ENCODE measurements at places on chromosomes 2 and 18. TPM values are rescaled to one million over a fixed set of nuclear protein-coding genes. Genes with fewer than 3 reads are reported as not detected.

The SCN7A gene
- total RNA-seq: not detected

The ATG16L1 gene
- total RNA-seq: 52.6 TPM

The TUBA4B gene
- total RNA-seq: not detected

The CHST10 gene
- total RNA-seq: 3.1 TPM

The CFC1 gene
- not detected for total RNA-seq

The TWIST2 gene
- total RNA-seq: not detected

The CIB4 gene
- not detected for total RNA-seq

The KIAA2012 gene
- not detected for total RNA-seq

The CDC42EP3 gene
- 39.8 TPM for total RNA-seq

DNA sequence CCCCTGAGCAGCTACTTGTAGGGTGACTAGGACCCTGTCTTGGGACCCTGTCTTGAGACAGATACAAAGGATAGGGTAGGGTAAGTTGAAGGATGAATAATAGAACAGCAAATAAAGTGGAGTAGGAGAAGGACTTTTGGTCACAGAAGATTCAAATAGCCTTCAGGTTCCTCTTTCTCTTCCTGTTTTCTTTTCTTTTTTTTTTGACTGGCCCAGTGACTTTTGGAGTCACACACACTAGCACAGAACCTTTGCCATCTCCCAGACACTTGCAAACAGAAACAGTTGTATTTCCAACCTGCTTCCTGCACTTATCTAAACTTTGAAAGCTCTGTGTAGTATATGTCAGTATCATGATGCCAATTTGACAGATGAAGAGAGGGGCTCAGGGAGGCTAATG is 108.2 kb downstream of the TDRD15 start:
- no peak for DNase-seq

DNA sequence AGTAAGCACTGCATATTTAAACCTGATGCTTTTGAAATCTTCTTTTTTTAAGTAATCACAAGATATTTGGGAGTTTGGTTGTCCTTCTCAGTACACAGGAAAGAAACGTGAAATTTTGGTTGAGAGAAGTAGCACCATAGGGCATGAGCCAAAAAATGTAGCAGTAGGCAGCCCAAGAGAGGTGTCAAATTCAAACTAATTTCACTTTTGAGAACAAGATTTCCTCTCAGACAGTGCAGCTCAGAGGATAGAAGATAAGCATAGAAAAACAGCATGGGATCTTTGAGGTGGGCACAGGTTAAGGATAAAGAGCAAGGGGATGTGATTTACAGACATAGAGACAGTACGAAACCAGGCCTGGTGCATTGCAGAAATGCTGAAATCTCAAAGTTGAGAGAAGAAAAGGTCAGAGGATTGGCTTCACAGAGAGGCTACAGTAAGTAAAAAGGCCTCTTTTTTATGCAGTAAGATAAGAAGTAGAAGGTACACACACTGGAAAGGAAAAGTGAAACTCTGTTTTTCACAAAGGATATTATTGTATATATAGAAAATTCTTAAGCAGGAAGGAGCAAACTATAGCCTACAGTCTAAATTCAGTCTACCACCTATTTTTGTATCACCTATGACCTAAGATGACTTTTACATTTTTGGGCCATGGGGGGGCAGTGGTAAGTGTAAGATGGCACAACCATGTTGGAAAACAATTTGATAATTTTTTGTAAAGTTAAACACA is 89.8 kb downstream of the PKP4 start:
- DNase-seq: peak; percentile 18

- peak; percentile 64 for DNase-seq
These were observed at the start of gene RAPH1 for GRCh38 chr2:203535078-203535783. RAPH1 (minus strand) TSS chr2:203535301; CDS start chr2:203495353, 39,948 bp downstream.

DNA sequence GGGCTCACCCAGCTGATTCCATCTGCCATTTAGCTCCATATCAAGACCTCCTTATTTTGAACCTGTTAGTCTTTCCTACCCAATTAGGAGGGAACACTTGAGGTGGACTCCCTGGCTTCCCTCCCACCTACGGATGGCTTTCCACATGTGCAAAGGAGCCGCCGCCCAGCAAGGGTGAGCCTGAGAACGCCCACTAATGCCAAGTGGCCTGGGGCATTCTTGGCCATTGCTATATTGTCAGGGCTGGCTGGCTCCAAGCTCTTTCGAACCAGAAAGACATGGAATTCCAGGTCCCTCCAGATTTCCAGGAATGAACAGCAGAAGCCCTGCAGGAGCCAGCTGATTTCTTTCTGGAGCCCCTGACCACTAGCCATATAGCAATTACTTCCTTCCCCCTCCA is 196.2 kb downstream of the SMAD7 start:
- DNase-seq: no peak

DNA sequence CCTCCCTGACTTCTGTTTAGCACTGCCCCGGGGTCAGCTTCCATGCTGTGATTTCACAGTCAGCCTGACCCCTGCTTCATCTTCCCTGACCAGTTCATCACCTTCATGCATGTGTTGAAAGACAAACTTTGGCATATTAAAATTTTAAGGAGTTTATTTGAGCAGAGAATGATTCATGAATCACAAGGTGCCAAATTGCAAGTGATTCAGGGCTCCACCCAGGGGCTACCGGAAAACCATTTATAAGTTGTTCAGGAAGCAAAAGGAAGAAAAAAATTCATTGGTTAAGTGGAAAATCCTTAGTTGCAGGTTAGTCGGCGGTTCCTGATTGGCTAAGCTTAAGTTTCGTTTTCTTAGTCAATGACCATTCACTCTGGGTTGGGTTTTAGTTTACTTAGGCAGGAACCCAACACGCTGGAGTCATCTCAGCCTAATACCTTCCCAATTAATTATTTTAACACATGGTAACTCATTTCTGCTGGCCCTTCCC is 10.6 kb downstream of the IL1F10 start:
- no peak for DNase-seq

DNA sequence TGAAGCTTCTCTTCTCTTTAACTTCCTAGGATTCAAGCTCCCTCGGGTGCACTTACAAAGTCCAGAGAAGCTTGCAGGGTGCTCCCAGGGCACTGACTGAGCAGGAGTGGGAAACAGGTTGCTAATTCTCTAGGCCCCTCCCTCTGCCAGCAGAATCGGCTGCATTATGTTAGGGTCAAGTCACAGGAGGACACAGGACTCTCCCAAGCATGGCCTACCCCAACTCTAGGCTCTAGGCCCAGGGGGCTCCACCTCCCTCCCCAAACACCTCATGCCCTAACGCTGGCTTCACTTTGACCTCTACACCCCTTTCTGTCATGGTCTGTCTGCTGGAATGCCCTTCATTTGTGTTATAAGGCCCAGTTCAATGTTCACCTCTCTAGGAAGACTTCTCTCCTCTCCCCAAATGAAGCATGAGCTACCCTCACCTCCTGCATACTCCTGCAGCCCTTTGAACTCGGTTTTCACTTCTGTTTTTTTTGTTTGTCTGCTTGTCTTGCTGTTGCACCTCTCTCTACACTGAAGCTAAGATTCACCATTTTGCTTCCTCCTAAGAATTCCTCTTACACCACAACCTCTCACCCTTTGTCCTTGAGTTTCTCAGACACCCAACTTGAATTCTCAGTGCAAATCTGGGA is 521.8 kb upstream of the ID2 start:
- DNase-seq: no peak

DNA sequence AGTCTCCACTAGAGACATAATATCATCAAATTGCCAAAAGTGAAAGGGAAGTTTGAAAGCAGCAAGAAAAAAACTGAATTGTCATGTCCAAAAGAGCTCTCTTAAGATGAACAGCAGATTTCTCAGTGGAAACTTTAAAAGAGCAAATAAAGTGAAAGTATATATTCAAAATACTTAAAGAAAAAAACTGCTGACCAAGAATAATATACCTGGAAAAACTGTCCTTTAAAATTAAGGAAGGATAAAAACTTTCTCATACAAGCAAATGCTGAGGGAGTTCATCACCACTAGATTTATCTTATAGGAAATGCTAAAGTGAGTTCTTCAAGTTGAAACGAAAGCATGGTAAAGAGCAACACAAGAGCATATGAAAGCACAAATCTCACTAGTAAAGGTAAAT is 83.3 kb upstream of the SCN1A start:
- DNase-seq: no peak

GRCh38 chr2:85468704-85469349 is 50.3 kb downstream of the SH2D6 start:
- DNase-seq: no peak

DNA sequence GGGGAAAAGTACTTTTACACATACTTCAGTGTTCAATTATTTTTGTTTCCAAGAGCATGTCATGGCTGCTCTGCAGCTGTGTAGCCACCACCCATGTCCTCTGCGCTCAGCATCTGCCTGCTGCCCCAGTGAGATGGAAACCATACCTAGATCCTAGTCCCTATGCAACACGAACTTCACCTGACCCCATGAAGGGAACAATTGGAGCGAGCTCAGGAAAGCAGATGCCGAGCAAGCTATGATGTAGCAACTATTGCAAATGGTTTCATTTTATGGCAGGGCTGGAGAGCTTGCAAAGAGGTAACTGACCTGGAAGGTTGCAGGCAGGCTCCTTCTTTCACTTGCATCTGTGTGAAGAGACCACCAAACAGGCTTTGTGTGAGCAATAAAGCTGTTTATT is 1.3 kb upstream of the CCDC141 start:
- no peak for DNase-seq

GRCh38 chr2:60492548-60492947 is 60.9 kb downstream of the BCL11A start:
- no peak for DNase-seq

GRCh38 chr18:52442686-52443085 is 102.7 kb downstream of the DCC start:
- DNase-seq: no peak

- no peak for DNase-seq
These were observed 86.7 kb downstream of the GALNT14 start for GRCh38 chr2:31051258-31052140.

- DNase-seq: no peak
These were observed 43.4 kb upstream of the TNFRSF11A start for GRCh38 chr18:62281684-62282083.

DNA sequence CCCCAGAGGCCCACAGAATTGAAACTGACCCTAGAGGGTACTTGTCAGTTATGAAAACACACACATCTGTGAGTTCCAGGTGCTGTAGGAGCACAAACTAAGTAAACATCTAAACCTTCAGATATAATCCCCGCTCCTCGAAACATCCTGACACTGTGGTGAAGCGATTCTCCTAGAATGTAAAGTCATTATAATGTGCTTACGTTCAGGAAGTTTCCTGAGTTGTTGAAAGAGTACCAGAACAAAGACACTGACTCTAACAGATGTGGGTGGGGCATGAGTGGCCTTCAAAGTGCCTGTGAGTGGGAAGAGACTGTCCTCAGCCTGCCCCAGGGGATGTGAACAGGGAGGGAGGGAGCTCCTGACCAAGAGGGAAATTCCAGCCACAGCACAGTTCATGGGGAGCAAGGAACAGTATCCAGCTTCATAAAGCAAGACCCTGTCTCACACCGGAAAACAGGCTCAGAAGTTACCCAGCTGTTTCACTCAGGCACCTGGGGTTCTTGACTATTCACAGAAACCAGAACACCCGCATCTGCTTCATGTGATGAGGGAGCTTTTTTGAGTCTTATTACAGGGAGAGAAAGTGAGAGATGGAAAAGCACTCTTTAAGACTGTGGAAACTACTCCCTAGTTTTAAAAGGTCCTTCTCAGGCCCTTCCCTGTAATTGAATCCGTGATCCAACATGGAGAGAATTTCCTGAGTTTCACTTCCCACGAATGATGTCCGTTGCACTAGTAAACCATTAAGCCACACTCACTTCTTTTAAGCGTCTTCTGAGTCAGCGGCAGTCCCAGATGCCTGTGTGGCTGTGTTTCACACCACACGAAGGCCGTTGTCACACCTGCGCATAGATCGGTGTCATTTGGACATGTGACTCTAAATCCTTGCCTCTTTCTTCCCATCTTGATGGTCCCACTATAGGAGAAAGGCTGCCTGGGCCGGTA is 88.6 kb upstream of the EML6 start:
- peak; percentile 21 for DNase-seq

DNA sequence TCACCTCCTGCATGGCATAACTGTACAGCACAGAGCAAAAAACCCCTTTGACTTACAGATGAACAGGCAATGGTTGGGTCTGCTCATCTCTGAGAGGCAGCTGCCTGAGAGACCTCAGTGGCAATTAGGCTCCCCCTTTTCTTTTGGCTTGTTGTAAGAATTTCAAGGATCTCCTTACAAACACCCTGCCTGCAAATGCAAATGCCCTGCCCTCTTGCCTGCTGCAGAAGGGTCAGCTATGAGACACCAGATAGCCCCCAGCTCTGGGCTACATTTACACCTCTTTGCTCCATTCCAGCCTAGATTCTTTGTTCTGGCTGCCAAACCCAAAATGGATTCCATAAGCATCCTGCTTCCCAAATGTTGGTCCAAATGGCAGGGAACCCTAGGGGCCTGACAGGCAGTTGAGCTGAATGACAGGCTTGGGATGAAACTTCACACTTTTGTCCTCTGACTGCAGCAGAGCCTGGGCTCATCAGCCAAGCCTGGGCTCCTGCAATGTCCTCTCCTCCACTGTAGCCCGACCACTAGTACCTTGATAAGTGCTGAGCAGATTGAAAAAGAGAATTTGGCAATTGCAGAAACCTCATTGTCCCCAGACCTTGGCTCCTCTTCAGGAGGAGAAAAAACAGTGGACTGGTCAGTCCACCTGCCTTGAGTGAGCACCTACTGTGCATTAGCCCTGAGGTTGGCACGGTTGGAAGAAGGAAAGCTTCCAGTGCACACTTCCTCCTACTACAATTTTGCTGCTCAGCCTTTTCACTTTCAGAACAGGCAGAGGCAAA is 678.3 kb downstream of the BCL11A start:
- no peak for DNase-seq

Data from activated CD4-positive, alpha-beta T cell treated with anti-CD3 and anti-CD28 coated beads, Interleukin-2, amount 10 ng/mL, durations not matched to agents 7 days and 5 days (primary cell).